ENCODE measurements at places on chromosomes 3 and 15. TPM values are rescaled to one million over a fixed set of nuclear protein-coding genes. Genes with fewer than 3 reads are reported as not detected.

Gene CKMT1A
- total RNA-seq, result not detected

Gene ENTPD3
- total RNA-seq, result not detected

Gene CLRN1
- not detected for total RNA-seq

Gene SPG21
- total RNA-seq, result 90.6 TPM

Gene RARRES1
- 26.2 TPM for total RNA-seq

Gene TRAT1
- total RNA-seq, result 0.11 TPM

Gene ADAMTSL3
- total RNA-seq, result 0.22 TPM

Gene AADACL2
- total RNA-seq, result not detected

Gene TNNC1
- total RNA-seq, result 0.33 TPM

Gene KCNMB3
- total RNA-seq, result 1.5 TPM

Gene CYP1A1
- not detected for total RNA-seq

Gene SLC9A9
- total RNA-seq, result 8.0 TPM

Gene SLC22A13
- total RNA-seq, result 0.22 TPM

Gene PDZRN3
- 27.7 TPM for total RNA-seq

Gene C2CD4A
- total RNA-seq, result 0.12 TPM

Gene ATP8B4
- total RNA-seq, result 2.1 TPM

Gene NRG4
- not detected for total RNA-seq

Gene EID1
- 445 TPM for total RNA-seq

Gene ISL2
- total RNA-seq, result 0.12 TPM

Gene HDDC3
- total RNA-seq, result 20.5 TPM

Gene SPINT1
- total RNA-seq, result 0.66 TPM

Gene CP
- not detected for total RNA-seq

Gene ATP13A4
- total RNA-seq, result 0.50 TPM

Gene FLNB
- 224 TPM for total RNA-seq

Gene TGM5
- total RNA-seq, result not detected

Gene SERINC4
- total RNA-seq, result not detected

Gene IP6K1
- total RNA-seq, result 30.5 TPM

Gene GASK1A
- 2.2 TPM for total RNA-seq

Gene ZCWPW2
- total RNA-seq, result 0.87 TPM

Gene SRGAP3
- 3.1 TPM for total RNA-seq

Gene IRAK2
- 4.9 TPM for total RNA-seq

Gene OPA1
- total RNA-seq, result 75.4 TPM

All from uterine smooth muscle cell (primary cell).